ENCODE measurements at places on chromosomes 3 and 15. TPM values are rescaled to one million over a fixed set of nuclear protein-coding genes. Genes with fewer than 3 reads are reported as not detected.

The TRPM1 gene
- polyA plus RNA-seq, result not detected

The GHSR gene
- not detected for polyA plus RNA-seq

The NPAP1 gene
- polyA plus RNA-seq, result not detected

The HEMK1 gene
- 17.7 TPM for polyA plus RNA-seq

The PAK6 gene
- 2.8 TPM for polyA plus RNA-seq

The ARRDC4 gene
- 58.3 TPM for polyA plus RNA-seq

The BFSP2 gene
- not detected for polyA plus RNA-seq

The STOML1 gene
- 18.5 TPM for polyA plus RNA-seq

The MKRN3 gene
- polyA plus RNA-seq, result 1.1 TPM

DNA sequence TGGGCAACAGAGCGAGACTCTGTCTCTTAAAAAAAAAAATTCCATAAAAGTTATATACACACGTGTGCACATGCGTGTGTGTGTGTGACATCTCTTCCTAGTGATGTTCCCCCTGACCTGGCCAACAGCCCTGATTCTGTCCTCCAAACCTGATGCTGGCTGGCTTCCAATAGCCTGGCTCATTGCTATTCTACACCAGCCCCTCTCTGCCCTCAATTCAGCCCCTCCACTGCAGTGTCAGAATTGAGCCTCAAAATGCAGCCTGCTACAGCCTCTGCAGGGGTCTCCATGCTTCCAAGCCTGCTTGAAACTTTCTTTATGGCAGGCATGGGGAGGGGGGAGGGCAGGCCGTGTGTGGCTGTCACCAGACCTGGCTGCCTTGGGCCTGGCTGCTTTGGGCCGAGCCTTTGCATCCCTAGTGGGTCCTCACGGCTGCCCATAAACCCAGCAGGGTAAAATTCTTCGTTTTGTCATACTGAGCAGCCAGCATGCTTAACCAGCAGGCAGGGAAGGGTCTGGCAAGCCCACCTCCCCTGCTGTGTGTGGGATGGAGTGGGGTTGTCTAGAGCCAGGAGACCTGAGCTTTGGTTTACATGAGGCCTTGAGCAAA lies 22.7 kb upstream of the DOCK3 start:
- no peak for DNase-seq

- no peak for DNase-seq
Observed at GRCh38 chr15:84001037-84001436, 234.5 kb upstream of the GOLGA6L4 start.

GRCh38 chr3:36741285-36741684 lies 23.1 kb downstream of the DCLK3 start:
- DNase-seq, result no peak

- DNase-seq, result no peak
Observed at GRCh38 chr3:195411836-195412235, 31.0 kb downstream of the ACAP2 start.

DNA sequence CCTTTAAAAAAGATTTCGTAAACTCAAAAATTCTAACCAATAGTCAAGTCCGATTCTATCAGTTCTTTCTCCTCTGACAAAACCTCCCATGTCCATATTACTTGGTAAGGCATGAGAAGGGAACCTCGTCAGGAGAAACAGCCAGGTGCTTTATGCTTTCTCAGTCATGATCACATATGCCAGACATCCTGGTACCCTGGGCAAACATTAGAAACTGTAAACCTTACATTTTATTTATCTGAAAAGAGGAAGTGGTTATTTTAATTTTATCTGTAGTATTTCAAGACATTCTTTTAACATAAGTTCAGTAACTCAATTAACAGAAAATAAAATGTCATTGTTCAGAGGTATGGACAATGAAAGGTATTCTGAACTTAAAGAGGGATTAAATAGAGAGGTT lies 474.8 kb upstream of the GBE1 start:
- no peak for DNase-seq

GRCh38 chr3:182848906-182849305 lies 55.6 kb downstream of the ATP11B start:
- no peak for DNase-seq

DNA sequence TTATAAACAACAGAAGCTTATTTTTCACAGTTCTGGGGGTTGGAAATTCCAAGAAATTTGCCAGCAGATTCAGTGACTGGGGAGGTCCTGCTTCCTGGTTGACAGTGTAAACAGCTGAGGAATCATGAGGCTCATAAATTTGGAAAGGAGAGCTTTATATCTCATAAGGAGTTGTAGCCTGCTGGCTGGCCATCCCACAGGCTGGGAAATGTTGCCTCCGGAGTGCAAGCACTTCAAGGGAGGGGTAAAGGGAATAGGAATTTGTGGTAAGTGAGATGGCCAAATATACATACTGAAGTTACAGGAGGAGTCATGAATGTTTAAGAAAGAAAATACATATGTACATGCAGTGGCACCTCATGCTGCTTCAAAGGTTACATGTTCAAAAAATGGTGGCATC lies 217.2 kb upstream of the CBLB start:
- no peak for DNase-seq

DNA sequence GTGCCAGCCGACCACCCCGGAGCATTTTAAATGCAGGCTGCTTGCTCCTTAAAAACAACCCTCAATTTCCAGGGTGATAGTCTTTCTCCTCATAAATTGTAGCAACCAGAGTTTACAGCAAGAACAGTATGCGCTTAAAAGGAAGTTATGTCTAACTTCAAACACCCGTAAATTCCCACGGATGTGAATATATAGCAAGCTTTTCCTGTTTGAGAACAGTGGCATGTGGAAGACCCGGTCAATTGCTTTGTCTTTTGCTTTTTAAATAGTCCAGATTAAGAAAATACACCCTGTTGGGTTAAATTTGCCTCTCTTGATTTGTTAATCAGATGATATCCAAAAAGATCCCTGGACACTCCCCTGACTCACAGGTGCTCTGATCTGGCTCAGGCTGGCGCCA lies 20.8 kb downstream of the MRPS25 start:
- DNase-seq, result no peak

DNA sequence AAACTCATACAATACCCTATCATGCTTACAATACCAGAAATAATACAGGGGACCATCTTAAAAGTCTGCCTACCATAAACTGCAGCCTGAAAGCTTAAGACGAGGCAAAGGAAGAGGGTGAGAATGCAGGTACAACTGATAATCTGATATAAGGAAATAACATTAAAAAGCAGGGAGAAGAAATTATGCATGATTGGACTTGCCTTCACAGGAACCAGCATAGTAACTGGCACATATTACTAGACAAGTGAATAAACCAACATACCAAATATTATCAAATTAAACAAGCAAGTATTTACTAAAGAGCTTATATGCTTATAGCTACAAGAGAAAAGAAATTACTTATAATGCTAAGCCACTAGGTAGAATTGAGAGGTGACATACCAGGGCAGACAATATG lies 18.7 kb downstream of the ANKRD28 start:
- DNase-seq, result no peak

- peak; percentile 50 for DNase-seq
Observed at GRCh38 chr3:195806211-195806915, 5.4 kb downstream of the MUC4 start.

GRCh38 chr3:152558386-152558785 lies 276.5 kb upstream of the P2RY1 start:
- no peak for DNase-seq

- DNase-seq, result no peak
Observed at GRCh38 chr15:74225928-74226327, 10.2 kb upstream of the CCDC33 start.

GRCh38 chr3:126827121-126827520 lies 123.1 kb downstream of the CHCHD6 start:
- DNase-seq, result no peak

DNA sequence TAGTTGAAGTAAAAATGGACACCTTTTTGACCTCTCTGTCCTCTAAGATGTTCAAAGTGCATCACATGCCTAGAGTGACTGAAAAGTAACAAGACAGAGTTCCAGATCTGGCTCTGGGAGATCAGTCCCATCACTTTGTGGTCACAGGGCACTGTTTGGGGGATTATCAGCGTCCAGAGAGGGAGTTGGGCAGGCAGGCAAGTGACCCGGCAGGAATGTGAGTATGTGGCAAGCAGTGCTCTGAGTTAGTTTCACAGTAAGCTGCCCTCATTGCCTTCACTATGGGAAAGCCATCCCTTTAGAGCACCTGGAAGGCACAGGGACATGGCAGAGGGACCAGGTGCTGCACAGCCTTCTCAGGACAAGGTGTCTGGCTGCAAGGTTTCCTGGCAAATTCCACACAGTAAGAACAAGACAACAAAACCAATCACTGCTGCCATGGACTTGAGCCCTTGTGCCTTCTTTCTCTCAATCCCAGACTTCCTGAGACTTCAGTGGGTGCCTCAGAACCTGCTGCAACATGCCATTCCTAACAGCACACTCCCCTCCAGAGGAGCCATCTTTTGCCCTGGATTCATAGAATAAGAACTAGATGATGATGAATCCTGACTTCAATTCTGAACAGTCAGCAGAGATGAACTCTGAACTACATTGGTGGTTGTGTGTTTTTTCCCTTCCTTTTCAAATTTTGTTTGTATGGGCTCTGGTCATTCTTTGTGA lies 55.2 kb downstream of the TIPARP start:
- DNase-seq, result no peak

DNA sequence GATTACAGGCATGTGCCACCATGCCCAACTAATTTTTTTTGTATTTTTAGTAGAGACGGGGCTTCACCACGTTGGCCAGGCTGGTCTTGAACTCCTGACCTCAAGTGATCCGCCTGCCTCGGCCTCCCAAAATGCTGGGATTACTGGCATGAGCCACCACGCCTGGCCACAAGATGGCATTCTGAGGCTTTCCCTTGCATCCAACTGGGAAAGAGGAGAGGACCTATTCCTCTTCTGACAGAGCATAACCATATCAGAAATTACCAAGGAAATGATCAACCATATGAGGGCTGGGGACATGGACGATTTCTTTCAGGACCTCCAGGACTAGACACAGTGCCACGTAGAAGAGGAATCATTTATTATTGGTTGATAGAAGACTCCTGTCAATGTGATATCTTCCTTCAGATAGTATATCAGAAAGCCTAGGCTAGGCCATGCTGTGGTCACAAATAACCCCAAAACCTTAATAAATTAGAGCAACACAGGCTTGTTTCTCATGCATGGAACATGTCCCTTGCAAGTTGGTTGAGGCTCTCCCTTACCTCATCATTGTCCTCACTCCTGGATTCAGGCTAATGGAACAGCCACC lies 372.3 kb upstream of the IL12A start:
- DNase-seq, result no peak
